Fibroblast of the aortic adventitia (primary cell): ENCODE measurements at places on chromosomes 6 and 20. TPM values are rescaled to one million over a fixed set of nuclear protein-coding genes. Genes with fewer than 3 reads are reported as not detected.

DNA sequence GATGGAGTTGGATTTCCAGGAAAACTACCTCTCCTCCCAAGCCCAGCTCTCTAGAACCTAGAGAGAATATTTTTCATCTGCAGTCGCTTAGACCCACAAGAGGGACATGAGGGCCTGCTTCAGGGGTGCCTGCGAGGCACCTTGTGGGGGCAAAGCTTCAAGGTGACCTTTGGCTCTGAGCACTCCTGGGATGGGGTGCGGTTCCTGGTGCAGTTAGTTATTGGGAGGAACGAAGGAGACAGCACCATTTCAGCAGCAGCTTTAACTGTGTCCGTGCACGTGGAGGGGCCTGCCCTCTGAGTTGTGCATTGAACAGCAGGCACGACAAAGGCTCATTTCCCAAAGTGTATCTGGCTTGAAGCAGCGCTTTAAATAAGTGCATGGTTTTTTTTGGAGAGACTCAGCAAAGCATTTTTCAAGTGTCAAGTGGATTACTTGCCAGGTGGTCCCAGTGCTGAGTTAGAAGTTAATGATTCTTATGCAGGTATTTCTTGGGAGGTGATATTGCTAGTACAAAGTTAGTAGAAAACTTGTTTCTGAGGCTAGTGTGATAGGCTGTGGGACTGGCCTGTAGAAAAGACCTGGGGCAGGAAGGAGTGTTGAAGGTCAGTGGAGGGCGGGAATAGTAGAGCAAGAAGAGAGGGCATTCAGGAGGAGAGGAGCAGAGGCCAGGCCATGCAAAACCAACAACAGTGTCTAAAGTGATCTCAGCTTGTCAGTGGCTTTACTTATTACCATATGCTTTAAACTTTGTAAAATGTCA lies 3.8 kb downstream of the IGF2R start:
- no peak for DNase-seq

DNA sequence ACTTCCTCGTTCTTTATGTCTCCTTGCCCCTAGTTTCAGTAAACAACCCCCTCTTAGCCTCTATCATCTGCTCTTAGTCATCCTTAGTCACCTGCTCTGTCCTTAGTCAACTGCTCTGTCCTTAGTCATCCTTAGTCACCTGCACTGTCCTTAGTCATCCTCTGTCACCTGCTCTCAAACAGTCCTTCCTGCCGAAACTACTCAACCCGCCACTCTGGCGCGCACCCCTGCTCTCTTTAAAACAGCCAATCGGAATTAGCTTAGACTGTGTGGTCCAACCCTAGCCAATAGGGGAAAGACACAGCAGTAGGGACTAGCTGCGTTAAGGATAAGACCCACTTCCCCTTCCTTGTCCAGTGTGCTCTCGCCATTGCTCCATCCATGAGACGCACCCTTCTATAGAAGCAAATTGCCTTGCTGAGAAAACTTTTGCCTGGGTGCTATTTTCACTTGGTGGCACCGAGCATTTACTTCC lies 73.9 kb downstream of the BACH2 start:
- DNase-seq: no peak

DNA sequence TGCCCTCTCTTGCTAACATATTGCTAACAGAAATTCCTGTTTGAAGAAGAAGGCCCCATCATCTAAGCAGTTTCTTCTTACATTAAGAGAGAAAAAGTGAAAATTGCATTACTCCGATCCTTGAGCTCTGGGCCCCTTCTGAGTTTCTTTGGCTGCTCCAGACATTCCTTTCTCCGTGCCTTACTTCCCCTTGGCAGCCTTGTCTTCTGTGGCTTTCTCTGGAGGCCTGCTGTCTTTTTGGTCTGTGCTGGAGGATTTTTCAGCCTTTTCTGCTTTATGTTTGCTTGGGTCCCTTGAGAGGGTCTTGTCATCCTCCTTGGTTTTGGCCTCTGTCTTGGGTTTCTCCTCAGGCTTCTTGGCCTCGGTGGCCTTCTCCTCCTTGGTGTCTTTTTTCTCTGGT lies 378.8 kb upstream of the CHD6 start:
- DNase-seq: no peak

DNA sequence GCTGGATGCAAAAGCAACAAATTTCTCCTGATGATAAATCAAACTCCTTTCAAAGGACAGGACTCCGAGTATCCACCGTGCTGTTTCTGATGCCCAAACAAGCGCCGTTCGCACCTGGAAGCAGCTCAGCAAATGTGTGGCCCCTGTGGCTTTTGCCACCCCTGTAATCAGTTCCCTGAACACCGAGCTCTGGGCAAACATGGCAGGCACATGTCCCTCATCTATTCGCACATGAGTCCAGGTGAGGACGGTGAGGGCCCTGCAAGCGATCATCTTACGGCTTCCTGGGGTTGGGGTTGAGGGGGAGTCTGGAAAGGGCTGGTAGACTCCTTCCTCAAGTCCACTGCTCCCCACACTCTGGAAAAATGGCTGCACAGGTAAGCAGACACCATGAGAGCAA lies 23.7 kb downstream of the RNASET2 start:
- no peak for DNase-seq

The SLCO4A1 gene
- total RNA-seq: 0.72 and 0.90 TPM in 2 replicates

The SOBP gene
- total RNA-seq: 7.4 and 7.9 TPM in 2 replicates

The ZFAND3 gene
- 14.0 and 31.3 TPM in 2 replicates for total RNA-seq
